NCI-H1694 (cell line): ENCODE measurements at places on chromosomes 11 and 22.

GRCh38 chr11:33399421-33399820 lies 142.2 kb downstream of the HIPK3 start:
- DNase-seq, result no peak

- DNase-seq, result no peak
Measured at GRCh38 chr22:45864959-45865476, 111.9 kb downstream of the WNT7B start.

- no peak for DNase-seq
Measured at GRCh38 chr11:132161403-132162078, 791.1 kb downstream of the NTM start.

- no peak for DNase-seq
Measured at GRCh38 chr11:85810521-85810870, 445 bp downstream of the SYTL2 start.

- DNase-seq, result no peak
Measured at GRCh38 chr22:45708145-45708544, 36.5 kb downstream of the ATXN10 start.

DNA sequence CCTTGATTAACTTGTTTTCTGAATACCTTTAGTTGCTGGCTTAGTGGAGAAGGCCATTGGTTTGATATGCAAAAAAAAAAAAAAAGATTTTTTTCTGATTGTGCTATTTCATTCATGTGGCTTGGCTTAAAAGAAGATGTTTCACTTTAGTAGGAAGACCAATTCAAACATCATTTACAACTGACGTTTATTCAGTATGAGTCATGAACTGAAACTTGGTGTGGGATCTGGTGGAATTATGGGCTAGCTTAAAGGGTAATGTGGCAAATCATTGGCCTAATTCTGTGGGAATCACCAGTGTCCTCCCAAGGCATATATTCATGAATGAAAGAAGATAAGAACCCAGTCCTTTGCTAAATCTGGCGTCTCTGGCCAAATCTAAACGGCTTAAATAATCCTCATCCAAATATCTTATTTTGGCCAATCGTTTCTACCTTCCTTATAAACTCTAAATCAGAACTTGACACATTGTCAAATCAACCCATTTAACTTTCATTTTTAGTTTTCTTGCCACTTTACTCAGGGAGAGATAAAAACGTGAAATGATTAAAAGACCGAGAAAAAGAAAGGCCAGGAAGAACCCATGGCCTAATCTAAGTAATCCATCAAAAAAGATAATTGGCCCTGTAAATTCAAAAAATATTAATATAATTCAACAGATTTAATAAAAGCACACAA lies 77.0 kb downstream of the DDIAS start:
- no peak for DNase-seq

DNA sequence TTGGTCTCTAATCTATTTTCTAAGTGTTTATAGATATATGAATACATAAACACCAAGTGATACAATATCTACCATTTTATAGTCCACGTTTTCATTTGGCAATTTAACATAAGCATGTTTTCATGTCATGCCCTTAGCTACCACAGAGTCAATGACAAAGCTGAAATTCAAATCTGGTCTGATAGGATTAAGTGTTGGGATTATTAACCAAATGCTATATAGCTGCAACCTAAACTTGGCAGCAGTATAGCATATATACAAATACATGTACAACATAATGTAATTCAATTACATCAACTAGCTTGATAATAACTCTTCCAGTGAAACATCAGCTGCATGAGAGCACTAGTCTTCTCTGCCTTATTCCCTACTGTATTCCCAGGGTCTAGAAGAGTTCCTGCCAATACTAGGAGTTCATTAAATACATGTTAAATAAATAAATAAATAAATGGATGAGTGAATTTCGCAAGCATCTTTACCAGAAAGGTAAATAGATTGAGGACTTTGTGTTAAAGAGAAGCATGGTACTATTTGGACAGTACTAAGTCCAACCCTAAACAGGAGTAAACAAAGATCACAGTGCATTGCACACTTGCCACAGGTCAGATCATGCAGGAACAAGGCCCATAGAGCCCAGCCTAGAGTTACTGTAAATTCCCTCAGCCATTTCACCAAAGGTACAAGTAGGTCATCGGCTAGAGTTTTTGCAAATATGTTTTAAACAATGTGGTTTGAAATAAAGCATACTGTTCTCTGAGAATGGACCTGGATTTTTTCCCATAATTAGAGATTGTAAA lies 12.8 kb downstream of the SAA4 start:
- DNase-seq, result no peak
